ENCODE measurements at places on chromosomes 5 and 9.

GRCh38 chr9:110443866-110444220 lies 106.2 kb upstream of the TXNDC8 start:
- no peak for DNase-seq

DNA sequence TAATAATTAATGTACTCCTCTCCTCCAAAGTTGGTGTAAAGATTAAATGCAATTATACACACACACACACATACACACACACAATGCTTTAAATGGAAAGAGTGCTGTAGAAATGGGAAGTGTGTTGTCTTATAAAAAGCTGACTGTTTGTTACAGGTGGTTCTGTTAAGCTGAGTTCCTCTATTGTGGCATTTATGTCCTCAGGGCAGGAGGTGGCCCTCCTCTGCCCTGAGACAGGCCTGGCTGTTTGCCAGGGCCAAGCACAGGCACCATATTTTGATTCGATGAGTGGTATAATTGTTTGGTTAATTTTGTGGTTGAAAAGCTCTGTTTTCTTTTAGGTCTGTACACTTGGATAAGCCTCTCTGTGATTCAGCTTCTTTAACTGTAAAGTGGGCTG lies 573.9 kb downstream of the KIF4B start:
- no peak for DNase-seq

DNA sequence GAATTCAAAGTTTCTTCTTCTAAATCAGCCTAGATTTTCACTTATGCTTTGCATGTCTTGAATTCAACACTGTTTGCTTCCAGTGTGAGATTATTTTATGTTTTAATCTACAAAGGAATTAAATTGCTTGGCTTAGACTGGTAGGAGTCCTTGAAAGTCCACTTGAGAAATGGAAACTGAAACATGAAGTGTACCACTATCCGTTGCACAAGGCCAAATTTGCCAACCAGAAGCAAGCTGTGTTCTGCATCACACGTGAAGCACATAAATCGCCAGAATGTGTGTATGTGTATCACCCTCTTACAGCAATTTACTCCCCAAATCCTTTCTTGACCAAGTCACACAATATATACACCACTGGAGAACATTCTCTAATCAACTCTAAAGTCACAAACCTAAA lies 10.3 kb downstream of the SEMA6A start:
- DNase-seq = no peak

GRCh38 chr5:2143646-2144353 lies 261.1 kb upstream of the IRX4 start:
- no peak for DNase-seq

GRCh38 chr9:33081128-33081851 lies 4.8 kb upstream of the SMU1 start:
- DNase-seq = peak; percentile 75

DNA sequence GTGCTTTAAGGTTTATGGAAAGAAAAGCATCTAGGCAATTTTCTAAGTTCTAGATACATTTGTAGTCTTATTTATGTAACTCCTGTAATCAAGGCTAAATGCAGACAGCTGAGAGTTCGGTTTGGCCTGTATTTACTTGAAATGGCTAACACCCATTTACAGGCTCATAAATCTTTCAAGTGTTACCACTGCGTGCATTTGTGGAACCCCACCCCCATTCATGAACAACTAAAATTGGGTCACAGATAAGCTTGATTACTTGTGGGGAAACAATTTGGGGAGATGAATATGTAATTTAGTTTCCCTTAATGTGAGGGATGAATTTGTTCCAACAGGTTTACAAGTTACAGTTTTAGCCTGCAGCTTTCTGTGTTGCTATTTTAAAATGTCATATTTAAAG lies 360.6 kb downstream of the ARRDC3 start:
- DNase-seq = no peak

- DNase-seq = no peak
Measured at GRCh38 chr5:142317753-142318152, 7.1 kb downstream of the SPRY4 start.

DNA sequence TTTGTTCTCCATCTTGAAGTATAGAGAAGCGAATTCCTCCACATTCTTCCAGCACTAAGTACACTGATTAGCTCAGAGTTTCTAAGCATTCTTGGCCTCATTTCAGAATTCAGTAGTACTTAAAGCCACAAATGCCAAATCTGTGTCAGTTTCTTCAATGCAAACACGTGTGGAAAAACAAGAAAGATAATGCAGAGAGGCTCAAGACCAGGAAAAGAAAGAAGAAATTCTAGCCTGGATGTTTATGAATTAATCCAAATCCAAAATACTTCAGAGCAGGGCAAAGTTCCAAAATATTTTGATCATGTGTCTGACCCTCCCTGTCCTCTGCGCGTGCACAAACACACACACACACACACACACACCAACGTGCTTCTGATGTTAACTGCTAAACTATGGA lies 457.6 kb downstream of the SLCO4C1 start:
- DNase-seq = no peak

DNA sequence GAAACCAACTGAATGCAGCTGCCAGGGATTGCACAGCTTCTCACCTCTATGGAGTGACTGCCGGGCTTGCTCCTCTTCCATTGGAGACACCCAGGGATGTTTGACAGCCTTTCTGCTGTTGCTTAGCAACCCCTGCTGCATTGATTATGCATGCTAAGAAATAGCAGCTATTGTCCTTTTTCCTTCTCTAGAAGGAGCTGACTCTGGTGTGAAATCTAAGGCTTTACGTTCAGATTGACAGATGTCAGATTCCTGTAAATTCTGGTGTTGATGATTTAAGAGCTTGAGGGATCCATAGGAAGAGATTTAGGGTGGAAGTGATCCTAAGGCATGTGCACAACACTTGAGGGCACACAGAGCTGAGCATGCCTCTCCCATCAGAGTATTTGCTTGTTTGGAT lies 267.7 kb downstream of the NTRK2 start:
- no peak for DNase-seq

DNA sequence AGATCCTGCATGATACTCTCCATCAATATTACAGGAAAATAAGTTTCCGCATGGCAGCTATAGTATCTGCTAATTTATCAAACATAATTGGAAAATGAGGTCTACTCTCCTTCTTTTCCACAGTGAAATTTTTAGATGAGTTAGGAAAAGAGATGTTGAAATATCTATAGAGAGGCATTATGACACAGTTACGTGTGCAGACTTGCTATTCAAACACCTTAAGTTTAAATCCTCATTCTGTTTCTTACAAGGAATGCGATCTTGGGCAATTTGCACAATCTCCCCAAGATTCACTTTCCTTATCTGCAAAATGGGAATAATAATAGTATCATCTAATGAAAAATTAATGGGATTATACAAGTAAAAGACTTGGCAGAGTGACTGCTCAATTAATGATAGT lies 91.7 kb upstream of the SLCO6A1 start:
- DNase-seq = no peak

GRCh38 chr5:2536632-2537377 lies 214.7 kb downstream of the IRX2 start:
- DNase-seq = no peak

DNA sequence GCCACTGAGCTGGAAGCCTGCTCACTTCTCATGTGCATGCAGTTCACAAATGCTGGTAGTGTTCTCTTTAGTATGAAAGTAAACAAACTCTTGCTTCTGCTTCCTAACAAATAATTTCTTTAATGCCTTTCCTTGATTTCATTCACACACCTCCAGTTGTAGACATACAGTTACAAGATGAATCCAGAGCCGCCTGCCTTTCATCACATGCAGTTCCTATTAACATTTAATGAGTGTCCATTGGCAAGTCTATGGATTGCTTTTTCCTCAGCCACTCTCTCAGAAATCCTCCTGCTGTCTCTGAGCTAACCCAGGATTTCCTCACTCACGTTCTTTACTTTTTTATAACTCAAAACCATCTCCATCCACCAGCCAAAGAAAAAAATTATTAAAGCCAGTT lies 408.6 kb downstream of the BNC2 start:
- DNase-seq = no peak

DNA sequence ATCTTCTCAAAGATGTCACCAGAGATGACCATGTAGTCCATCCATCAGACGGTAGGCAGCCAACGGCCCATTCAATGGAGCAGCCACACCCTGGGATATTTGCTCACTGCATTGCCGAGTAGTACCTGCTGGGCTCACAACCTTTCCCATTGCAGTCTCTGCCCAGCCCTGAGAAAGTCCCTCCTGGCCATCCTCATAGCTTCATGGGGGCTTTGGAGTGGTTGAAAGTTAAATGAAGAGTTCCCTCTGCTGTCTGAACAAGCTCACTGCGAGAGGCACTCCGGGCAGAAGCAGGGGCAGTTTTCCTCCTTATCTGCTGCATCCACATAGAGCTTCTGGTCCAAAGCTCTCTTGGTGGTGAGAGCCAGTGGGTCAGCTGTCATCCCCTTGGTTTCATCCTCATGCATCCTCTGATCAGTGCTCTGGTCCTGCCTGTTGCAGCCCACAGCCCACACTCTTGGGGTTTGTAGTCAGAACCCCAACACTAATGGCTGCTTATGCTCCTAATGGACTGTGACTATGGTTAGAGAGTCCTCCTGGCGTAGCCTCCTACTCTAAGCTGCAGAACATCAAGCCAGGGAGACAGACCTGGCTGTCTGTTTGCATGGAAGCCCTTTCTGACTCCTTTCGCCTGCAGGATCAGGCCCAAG lies 23.3 kb downstream of the TNFSF8 start:
- peak; percentile 42 for DNase-seq

GRCh38 chr5:135999406-136000139 lies 29.2 kb upstream of the TGFBI start:
- DNase-seq = no peak

- no peak for DNase-seq
Measured at GRCh38 chr9:125493881-125494652, 212.9 kb downstream of the MAPKAP1 start.

- no peak for DNase-seq
Measured at GRCh38 chr9:133603135-133603927, 5.9 kb downstream of the FAM163B start.

DNA sequence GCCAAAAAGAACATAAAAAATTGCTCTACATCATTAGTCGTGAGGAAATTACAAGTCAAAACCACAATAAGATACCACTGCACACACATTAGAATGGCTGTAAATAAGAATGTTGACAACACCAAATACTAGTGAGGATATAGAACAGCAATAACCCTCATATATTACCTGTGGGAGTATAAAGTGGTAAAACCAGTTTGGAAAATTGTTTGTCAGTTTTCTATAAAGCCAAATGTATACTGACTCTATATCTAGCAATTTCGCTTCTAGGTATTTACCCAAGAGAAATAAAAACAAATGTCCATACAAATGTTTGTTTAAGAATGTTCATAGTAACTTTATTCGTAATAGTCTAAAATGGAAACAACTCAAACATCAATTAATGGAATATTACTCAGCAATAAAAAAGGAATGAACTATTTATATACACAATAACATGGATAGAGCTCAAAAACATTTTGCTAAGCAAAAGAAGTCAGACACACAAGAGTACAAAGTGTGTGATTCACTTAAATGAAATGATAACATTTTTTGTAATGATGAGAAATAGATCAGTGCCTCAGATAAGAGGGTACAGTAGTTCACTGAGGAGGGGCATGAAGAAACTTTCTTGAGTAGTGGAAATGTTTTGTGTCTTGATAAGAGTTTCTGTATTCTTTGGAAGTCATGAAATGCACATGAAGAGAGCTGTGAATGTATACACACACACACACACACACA lies 219.6 kb upstream of the ZNF462 start:
- DNase-seq = no peak

DNA sequence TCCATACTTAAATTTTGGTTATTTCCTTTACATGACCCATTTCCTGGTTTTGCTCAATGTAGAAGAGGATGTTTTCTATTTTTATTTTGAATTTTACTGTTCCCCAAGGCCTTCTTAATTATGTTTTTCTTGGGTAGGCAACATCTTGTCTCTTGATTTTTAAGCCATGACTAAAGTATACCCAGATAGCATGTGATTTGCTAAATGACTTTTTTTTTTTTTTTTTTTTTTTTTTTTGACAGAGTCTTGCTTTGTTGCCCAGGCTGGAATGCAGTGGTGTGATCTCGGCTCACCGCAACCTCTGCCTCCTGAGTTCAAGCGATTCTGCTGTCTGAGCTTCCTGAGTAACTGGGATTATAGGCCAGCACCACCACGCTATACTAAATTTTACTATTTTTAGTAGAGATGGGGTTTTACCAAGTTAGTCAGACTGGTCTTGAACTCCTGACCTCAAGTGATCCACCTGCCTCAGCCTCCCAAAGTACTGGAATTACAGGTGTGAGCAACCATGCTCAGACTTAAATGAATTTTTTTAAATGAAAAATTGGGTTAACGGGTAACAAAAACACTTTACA lies 198.6 kb upstream of the DAB2 start:
- DNase-seq = no peak

GRCh38 chr9:119369680-119370366 lies 588 bp upstream of the BRINP1 start:
- no peak for DNase-seq

- DNase-seq = no peak
Measured at GRCh38 chr5:123610209-123610608, 98.2 kb downstream of the CSNK1G3 start.
